ENCODE measurements at places on chromosomes 4 and X. TPM values are rescaled to one million over a fixed set of nuclear protein-coding genes. Genes with fewer than 3 reads are reported as not detected.

The AR gene
- polyA plus RNA-seq = 0.52 TPM

The MPP1 gene
- polyA plus RNA-seq = 4.1 TPM

The PFKFB1 gene
- polyA plus RNA-seq = 0.26 TPM

The CCDC110 gene
- polyA plus RNA-seq = 0.39 TPM

The NOX1 gene
- 0.02 TPM for polyA plus RNA-seq

The FAM236D gene
- polyA plus RNA-seq = not detected

The AKAP17A gene
- 23.9 TPM for polyA plus RNA-seq

The TCEANC gene
- polyA plus RNA-seq = 0.85 TPM

The KLHL13 gene
- polyA plus RNA-seq = 3.0 TPM

The ATP8A1 gene
- polyA plus RNA-seq = 1.2 TPM

The KLHL4 gene
- 0.05 TPM for polyA plus RNA-seq

The ITIH6 gene
- polyA plus RNA-seq = not detected

The PPP2R2C gene
- 23.2 TPM for polyA plus RNA-seq

The SYTL5 gene
- polyA plus RNA-seq = 3.0 TPM

The HGFAC gene
- polyA plus RNA-seq = 0.55 TPM

The TMA16 gene
- 7.4 TPM for polyA plus RNA-seq

The DSPP gene
- not detected for polyA plus RNA-seq

The NIPAL1 gene
- polyA plus RNA-seq = 20.2 TPM

The HTN1 gene
- not detected for polyA plus RNA-seq

The FGA gene
- polyA plus RNA-seq = not detected

The UGT8 gene
- 0.61 TPM for polyA plus RNA-seq

The TLR2 gene
- 1.9 TPM for polyA plus RNA-seq

The SMARCA5 gene
- 5.7 TPM for polyA plus RNA-seq

The SLC34A2 gene
- 0.12 TPM for polyA plus RNA-seq

The ADD1 gene
- 102 TPM for polyA plus RNA-seq

The TGIF2LX gene
- not detected for polyA plus RNA-seq

The TRIM61 gene
- 0.06 TPM for polyA plus RNA-seq

The HOPX gene
- 1,386 TPM for polyA plus RNA-seq

The TMEM31 gene
- polyA plus RNA-seq = not detected

The CCDC149 gene
- 1.9 TPM for polyA plus RNA-seq

The SHISA3 gene
- 0.39 TPM for polyA plus RNA-seq

The FAM241A gene
- polyA plus RNA-seq = 1.3 TPM

The MTCP1 gene
- 64.1 TPM for polyA plus RNA-seq

The TMEM271 gene
- 0.08 TPM for polyA plus RNA-seq

The DGAT2L6 gene
- polyA plus RNA-seq = not detected

The OFD1 gene
- 47.6 TPM for polyA plus RNA-seq

The NUDT11 gene
- 0.49 TPM for polyA plus RNA-seq

The ARX gene
- polyA plus RNA-seq = not detected

The SOWAHD gene
- polyA plus RNA-seq = 0.18 TPM

The STATH gene
- polyA plus RNA-seq = 0.07 TPM

The ZRSR2 gene
- polyA plus RNA-seq = 11.5 TPM

The DCAF12L2 gene
- polyA plus RNA-seq = 0.02 TPM

The FAM47A gene
- not detected for polyA plus RNA-seq

The SGMS2 gene
- polyA plus RNA-seq = 2.4 TPM

The ERAS gene
- polyA plus RNA-seq = 0.10 TPM

The TBX22 gene
- not detected for polyA plus RNA-seq

The CHRDL1 gene
- polyA plus RNA-seq = 12.3 TPM

Measured in esophagus (tissue), 2 donors.